ENCODE measurements at places on chromosomes 7 and 10.

DNA sequence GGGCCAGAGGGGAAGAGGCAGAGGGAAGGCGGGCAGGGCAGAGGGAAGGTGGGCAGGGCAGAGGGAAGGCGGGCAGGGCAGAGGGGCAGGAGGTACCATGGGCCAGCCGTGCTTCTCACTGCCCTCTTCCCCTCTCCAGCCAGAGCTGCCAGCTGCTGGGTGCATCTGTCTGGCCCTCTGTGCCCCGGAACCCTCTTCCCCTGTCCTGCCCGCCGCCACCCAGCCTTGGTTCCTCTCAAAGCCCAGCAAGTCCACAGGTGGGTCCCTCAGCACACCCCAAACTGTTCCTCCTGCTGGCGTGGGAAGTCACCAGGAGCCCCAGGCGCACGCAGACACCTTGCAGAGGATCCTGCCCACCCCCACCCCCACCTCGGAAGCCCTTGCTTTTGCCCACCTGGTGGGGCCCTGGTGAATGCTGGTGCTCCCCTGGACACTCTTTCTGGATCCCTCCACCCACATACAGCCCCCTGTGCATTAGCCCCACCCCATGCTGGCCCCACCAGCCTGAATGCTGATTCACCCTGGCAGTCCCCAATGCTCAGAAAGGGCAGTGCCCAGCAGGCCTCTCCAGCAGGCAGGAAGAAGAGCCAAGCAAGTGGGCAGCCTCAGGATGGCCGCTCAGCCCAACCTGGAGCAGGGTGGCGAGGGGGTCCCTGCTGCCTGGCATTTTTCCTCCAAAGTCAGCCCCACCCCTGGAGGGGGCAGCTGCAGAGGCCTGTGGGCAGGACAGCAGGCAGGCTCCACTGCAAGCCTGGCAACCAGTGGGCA, 1.9 kb upstream of the PWWP2B start:
- no peak for DNase-seq

DNA sequence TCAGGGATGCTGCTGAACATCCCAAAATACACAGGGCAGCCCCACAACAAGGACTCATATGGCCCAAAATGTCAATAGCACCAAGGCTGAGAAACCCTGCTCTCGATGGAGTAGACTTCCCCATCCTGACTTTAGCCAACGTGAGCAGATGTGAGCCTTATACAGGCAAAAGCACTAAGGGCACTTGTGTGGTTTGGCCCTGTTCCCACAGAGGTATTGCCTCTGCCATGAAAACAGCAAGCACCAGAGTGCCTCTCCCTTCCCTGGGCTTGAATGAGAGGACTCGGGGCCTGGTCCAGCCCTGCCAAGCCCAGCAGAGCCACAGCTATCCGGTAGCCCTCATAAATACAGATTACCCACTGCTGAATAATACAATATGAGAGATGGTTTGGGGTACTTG, 47.5 kb downstream of the ACSM6 start:
- DNase-seq, result no peak

- DNase-seq, result no peak
Observed at GRCh38 chr7:149729586-149729982, 43.8 kb downstream of the ZNF467 start.

- no peak for DNase-seq
Observed at GRCh38 chr10:130179640-130180039, 43.4 kb downstream of the GLRX3 start.

GRCh38 chr10:131725581-131726069, 175.2 kb upstream of the PPP2R2D start:
- no peak for DNase-seq

DNA sequence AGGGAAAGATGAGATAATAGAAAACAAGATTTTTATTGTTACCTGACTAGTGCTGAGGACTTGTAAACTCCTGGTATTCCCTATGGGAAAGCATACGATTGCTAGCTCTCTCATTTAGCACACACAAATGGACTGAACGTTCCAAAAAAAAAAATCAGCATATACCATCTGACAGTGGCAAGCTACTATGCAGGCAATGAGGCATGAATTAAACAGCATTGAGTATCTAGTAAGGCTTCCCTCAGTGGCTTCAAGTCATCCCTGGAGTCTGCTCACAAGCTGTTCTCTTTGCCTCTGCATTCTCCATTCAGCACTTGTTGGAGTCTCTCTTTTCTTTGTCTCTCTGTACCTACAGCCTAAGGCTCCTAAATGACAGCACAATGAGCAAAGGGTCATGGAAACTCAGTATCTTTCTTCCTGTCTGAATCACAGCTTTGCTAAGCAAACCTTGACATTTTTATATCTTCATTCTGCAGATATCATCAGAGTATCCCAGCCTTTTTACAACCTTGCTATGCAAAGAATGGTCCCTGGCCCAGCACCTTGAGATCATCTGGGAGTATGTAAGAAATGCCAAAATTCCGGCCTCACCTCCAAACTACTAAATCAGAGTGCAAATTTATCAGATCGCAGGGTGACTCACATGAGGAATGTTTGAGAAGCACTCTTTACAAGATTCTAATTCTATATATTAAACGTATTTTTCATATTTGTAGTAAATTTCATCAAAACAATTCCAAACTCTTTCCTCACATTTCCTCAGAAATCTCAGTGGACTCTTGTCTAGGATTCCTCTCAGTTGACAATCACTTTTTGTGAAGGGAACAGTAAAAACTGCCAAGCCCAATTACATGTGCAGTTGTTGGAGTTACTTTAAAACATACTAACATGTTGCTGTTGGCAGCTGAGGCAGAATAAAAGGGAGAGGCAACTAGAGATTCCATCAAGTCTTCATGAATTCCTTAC, 10.8 kb upstream of the LIPA start:
- no peak for DNase-seq

GRCh38 chr10:47127188-47127785, 172.7 kb upstream of the GDF10 start:
- DNase-seq, result no peak

DNA sequence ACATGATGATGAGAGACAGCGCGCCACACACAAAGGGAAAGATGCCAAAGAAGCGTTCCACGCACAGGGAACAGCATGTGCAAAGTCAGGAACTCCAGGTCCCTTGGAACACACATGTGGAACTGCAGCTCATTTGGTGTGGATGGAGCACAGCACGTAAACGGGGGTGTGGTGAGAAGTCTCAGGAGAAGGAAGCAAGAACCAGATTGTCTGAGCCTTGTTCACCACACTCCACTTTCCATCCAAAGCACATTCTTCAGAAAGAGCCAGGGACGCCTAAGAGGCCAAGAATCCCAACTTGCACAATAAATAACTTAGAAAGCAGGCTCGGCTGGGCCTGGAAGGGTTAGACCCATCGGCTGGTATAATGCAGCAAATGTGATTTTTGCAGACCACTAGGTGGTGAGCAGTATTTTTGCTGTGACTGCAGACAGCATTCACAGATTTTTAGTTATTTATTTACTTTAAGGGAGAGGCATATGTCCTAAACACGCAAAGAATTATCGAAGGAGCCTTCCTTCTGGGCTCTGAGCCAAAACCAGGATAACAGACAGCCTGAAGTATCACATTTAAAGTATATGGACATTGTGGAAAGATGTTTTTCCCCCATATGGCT, 27.9 kb upstream of the ASCC1 start:
- DNase-seq, result no peak

DNA sequence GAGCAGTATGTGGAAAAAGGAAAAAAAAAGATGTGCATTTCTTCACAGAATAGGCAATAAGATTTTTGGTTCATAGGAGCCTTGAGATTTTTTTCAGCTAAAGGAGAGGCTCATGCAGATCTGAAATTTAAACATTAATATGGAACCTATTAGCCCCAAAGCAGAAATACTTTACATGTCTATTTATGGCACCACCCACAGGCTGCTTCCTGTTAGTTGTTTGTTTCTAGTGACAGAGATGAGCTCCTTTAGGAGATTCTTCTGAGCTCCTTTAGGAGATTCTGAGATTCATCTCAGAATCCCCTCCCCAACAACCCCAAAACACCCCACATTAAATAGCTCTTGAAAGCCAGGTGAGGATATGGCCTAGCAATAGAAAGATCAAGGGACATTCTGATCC, 27.9 kb upstream of the HPS1 start:
- no peak for DNase-seq

DNA sequence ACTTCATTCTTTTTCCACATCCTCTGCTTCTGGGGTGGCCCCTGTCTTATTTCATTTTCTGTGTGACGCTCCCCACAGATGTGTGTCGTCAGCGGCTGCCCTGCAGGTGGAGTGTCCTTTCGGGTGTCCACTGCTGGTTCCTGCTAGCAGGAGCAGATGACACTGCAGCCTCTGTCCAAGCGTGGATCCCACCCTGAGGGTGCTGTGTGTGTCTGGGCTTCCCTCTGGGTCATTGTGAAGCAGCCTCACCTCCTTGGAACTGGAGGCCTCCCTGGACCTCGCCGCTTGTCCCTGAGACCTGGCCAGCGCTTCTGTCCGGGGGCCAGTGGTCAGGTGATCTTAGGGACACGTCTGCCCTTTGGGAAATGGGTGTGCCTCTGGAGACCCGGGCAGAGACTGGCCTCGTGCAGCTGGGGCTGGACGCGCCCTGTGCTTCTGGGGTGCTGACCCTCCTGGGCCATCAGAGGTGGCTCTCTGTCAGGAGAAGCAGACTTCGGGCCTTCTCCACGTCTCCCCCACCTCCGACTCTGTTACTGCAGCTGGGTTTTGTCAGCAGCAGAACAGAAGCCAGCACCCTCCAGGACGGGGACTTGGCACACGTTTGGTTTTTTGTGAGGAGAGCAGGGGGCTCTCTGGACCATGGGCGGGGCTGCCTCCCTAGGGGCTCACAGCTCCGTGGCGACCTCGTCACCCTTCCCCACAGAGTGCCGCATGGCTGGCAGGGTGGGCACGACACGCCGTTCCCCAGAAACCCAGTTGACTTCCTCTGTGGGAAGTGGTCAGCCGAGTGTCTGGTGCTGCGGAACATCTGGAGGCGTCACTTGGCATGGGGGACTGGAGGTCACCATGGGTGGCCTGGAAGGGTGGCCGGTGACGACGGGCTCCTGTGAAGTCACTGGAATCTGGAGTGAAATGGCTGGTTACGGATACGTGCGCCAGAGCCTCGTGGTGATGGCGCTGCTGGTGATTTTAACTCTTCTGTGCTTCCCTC, 48.4 kb downstream of the INPP5A start:
- DNase-seq, result no peak

GRCh38 chr10:27618036-27618615, 114.0 kb downstream of the RAB18 start:
- DNase-seq, result no peak

DNA sequence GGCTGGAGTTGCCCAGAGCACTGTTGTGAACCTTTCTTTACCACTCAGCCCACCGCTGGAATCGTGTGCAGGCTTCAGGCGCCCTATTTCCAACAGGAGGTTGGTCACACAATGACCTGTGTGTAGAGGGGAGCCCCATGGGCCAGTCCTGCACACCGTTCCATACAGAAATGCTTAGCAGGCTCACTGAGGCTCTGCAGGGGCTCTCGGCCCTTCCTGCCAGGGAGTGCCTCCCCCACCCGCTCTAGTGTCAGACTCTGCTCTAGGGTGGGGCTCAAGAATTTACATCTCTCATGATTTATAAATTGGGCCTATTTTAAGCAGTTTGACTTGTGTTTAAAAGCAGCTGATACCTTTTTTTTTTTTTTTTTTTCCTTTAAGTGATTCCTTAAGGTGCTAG, 42.0 kb downstream of the SHH start:
- no peak for DNase-seq
